ENCODE measurements at places on chromosomes 13 and 19.

GRCh38 chr13:75635101-75635827, 866 bp upstream of the LMO7 start:
- DNase-seq: peak; percentile 34

DNA sequence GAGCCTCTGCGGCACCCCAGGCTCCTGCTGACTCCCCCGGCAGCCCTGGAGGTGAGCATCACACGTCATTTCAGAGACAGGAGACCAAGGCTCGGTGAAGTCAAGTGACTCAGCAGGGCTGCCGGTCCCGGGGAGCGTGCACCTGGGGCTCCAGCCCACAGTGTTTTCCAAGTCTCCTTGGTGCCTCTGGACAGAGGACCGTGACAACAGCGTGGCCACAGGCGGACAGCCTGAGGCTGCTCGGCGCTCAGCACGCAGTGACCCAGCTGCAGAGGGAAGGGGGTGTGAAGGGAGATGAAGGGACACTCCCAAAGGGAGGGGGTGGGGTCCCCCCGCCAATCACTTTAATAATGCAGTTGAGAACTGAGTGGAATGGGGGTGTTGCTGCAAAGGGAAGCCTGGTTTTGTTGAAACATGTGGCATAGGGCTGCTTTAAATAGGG, 17.5 kb upstream of the ASPDH start:
- no peak for DNase-seq

GRCh38 chr13:23634897-23635296, 64.7 kb downstream of the TNFRSF19 start:
- no peak for DNase-seq

GRCh38 chr13:44271031-44271455, 102.6 kb upstream of the SERP2 start:
- DNase-seq: peak; percentile 45

DNA sequence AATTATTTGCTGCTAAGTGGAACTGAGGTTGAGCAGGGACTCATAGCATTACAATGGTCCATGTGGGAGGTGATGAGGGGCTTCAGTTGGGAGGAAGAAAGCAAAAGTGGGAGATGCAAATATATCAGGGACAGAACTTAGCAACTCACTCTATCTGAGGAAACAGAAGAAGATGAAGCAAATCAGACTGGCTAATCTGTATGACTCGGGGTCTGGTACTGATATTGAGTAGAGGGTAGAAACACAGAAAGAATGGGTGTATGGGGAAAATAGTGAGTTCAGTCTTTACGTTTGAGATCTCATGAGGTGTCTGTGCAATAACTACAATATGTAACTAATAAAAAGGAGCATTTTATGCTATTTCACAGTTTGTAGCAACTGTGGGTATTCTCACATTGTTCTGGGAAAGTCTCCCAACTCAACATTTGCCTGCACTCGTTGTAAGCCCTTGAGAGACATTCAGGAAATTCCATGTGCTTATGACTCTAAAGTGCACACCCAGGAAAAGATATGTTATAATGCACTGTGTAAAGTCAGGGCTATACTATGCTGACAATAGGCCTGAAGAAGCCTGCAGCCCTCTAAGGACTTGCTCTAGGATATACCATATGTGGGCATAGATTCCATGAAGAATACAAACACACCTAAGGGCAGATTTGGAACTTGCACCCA, 183.5 kb downstream of the SPRY2 start:
- DNase-seq: no peak

DNA sequence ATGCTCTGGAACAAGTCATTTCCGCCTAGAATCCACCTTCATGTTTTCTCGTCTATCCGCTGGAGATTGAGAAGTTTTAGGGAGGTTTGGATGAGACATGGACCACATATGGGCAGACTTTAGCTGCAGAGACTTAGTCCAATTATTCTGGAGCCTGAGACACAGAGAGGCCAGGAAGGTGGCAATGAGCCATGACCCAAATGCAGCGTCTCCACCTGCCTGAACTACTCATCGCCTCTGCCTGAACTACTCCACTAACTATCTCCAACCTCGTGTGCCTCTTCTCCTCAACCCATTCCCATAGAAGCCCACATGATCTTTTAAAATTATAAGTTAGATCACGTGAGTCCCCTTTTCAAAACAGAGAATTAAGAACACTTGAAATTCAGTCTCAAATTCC, 5.6 kb downstream of the PLEKHA4 start:
- no peak for DNase-seq

DNA sequence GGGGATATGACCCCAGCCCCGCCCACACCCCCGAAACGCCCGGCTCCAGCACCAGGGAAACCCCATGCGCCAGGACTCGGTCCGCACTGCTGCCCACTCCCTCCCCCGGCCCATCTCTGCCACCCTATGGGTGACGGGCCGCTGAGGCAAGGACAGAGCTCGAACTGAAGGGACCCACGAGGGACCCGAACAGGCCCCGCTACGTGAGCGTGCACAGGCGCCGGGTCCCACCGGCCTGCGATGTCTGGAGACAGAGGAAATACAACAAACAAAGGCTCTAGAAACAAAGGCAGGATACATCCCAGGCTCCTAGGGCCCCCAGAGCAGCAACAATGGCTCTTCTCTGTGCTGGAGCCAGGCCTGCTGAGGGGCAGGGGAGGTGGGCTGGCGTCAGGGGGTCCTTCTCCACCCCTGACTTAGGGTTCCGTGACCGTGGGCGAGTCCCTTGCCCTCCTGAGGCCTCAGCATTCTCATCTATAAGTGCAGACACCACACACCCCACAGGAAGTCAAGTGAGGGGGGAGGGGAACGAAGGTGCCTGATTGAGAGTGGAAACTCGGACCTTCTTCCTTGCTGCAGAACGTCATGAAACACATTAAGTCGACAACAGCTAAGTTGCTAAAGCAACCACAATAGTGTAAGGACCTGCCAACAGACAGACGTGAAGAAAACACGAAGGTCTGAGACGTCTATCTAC, 3.1 kb downstream of the ABHD17A start:
- DNase-seq: no peak

DNA sequence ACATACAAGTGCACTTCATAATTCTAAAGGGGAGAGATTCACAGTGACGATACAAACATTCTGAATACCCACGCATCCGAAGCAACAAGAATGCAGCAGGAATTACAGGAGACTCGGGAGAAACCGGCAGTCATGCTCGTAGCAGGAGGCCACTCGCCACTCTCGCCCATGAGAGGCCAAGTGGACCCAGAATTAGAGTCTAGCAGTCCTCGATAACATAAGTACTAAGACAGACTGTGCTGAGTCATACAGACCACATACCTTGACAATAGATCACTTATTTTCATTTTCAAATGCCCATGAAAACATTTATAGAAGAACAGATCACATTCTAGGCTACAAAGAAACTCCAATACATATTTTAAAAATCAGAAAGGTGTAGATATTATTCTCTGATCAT, 299.1 kb upstream of the TSHZ3 start:
- DNase-seq: no peak

DNA sequence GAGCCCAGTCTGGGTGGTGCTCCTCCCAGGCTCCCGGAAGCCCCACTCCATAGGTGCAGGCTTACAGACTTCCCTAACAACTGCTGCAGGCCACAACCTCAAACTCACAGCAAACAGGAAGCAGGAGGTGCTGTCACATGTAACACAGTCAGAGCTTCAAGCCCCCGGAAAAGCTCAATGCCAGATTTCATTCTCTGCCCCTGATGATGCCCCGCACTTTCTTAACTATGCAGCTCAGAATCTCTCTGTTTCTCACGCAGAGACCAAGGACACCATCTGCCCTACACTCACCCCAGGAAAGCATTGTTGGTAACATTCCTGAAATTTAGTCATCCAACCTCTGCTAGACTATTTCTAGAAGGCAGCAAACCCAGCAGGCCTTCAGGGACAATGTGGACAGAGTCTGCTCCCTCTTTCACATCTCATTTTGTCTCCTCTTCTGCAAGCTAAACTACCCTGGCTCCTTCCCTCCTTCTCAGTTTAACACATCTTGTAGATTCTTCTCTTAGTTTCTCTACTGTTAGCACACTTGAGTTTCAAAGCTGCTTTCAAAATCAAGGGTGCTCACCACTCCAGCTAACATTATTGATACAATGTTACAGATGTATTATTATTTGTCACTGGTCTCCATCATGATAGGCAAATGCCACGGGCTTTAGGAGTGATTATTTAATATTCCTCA, 162.5 kb downstream of the KCTD12 start:
- peak; percentile 82 for DNase-seq

DNA sequence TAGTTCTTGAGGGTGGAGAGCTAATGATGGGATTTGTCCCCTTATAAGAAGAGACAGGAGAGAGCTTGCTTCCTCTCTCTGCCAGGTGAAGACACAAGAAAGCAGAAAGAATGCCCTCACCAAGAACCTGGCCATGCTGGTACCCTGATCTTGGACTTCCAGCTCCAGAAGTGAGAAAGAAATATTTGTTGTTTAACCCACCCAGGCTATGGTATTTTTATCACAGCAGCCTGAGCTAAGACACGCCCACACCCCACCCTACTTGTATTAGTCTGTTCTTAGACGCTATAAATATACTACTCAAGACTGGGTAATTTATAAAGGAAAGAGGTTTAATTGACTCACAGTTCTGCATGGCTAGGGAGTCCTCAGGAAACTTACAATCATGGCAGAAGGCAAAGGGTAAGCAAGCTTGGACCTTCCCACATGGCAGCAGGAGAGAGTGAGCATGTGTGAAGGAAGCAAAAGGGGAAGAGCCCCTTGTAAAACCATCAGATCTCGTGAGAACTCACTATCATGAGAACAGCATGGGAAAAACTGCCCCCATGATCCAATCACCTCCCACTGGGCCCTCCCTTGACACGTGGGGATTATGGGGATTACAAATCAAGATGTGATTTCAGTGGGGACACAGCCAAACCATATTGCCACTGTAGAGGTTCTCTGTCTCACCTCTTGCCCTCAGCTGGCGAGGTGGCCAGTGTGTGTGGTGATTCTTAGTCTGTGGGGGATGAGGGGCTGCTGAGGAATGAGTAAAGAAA, 57.4 kb upstream of the RCBTB2 start:
- DNase-seq: no peak

DNA sequence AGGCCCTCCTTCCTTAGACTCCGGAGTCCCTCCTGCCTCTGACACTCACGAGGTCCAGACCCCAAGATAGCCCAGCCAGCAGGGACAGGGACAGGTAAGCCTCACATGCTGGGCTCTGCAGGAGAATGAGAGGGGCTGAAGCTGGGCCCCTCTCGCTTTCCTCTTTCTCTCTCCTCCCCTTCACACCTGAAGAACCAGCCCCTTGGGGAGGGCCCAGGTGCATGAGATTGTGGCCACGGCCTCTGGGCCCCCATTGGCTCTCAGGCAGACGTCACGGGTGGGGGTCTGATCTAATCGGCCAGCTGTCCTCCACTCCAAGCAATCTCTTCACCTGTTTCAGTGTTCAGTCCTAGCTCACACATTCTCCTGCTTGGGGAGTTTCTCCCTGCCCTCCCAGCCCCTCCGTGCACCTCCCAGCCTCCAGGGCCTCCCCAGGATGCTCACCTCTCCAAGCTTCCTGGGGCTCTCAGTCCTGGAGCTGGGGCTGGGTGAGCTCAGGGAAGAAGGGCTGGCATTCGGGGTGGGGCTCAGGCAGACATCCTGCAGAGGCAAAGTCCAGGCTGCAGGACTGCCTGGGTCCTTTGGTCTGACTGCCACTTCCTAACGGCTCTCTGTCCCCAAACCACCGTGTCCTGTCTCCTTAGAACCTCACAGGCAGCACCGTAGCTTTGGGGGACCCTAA, 2.8 kb downstream of the TMEM150B start:
- no peak for DNase-seq

- no peak for DNase-seq
Observed at GRCh38 chr13:53241891-53242348, 213.3 kb downstream of the OLFM4 start.

DNA sequence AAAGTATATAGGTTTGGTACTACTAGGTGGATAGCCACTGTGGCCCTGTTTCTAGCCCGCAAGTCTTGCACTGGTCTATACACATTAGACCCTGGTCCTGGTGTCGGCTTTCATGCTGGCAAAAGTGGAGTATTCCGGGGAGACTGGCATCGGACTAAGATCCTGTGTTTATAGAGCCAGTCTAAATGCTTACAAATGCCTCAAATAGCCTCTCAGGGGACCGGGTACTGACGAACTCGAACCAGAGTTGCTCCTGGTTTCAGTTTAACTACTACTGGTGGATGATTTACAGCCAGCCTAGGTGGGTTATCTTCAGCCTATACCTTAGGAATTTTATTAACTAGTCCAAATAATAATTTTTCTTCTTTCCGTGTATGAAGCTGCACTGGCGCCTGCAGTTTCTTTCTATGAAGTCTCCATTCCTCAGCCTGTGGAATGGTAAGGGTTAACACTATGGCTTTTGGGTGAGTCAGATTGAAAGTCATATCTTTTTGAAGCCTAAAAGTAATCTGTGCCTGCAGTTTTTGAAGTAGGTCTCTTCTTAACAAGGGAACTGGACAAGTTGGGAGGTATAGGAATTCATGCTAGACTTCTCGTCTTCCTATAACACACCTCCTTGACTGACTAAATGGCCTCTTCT, 51.3 kb downstream of the OR10H4 start:
- DNase-seq: no peak

DNA sequence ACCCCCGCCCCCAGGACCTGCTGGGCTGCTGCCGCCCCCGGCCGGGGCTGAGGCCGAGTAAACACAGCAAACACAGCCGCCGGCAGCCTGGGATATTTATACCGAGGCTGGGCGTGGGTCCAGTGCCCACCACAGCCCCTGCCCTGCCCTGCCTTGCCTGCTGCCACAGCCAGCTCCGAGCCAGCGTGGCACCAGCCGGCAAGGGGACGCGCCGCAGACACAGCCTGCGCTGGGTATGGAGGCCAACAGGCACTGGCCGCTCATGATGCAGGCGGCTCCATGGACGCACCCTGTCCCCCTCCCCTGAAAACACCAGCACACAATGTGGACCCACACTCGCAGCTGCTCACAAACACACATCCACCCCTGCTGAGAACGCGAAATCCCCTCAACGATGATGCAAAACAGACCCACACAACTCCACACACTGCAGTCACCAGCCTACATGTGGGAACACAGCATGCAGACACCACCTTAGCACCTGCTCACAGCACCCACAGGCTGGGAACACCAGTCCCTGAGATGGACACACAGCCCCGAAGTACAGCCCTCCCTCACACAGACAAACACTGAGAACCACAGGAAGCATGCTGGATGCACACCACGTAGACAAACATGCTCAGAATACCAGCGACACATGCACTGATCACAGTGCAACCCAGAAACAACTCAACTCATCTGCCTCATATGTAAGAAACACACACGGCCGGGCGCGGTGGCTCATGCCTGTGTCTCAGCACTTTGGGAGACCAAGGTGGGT, 16.2 kb downstream of the CCDC97 start:
- DNase-seq: peak; percentile 81

DNA sequence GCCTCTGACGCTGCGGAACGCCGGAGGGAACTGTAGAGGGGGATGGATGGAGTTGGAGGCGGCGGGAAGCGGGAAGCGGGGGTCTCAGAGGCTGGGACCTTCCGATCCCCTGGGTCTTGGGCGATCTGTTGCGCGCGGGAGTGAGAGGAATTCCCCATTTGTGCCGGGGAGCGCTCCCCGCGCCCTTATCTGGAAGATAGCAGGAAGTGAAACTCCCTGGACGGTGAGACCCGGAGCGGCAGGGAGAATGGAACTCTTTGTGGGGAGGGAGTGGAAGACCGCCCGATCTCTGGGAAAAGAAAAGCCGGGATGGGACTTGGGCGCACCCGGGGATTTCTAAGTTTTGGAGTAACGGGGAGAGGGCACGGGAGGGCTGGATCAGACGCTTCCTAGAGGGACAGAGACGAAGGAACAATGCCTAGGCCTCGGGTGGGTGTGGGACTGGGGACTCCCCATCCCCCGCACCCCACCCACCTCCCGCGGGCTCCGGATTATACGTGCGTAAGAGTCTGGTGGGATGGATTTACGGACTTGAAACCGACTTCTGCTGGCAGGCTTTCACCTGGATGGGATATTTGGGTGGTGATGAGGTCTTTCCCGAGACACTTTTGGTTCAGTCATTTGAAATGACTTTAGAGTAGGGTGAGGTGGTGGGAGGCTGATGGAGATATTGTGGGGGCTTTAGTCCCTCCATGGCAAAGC, 495 bp downstream of the LSR start:
- no peak for DNase-seq

All from fibroblast of mammary gland (primary cell).